Hippocampal formation (tissue), 2 donors: ENCODE measurements at places on chromosomes 3 and 15.

- no peak for DNase-seq
Observed at GRCh38 chr3:88678747-88679146, 428.7 kb upstream of the EPHA3 start.

DNA sequence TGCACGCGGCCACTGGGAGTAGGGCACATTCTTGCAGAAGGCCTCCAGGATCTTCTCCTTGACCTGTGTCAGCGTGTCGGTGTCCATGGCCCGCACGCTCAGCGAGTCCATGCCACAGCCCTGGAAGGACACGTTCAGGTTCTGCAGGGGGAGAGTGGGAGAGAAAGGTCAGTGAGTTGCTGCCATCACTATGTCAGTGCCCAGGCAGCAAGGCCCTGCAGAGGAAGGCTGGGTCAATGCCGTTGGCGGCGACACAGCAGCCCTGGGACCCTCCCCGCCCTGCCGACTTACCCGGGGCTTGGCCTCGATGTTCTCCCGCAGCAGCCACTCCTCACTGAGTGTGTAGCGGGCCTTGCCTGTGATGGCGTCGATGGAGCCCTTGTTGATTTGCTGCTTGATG lies 19.8 kb downstream of the H1-8 start:
- no peak for DNase-seq

DNA sequence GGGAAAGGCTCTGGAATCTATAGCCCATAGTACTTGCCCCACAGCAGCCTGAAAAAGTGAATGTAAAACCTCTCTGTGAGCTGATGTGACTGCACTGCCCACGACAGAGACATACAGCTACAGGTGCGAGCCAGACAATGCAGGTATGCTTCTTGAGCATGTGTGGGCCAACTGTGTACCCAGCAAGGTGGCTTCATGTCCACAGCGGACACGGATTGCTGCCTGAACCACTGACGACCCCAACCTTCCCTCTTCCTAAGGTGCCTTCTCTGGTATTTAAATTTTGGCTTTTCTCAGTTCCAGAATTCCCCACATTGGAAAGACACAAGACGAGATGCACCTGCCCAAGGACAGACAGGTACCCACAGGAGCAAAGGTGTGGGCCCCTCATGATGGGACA lies 65.8 kb downstream of the SCN5A start:
- no peak for DNase-seq

GRCh38 chr15:58626378-58626777 lies 123.1 kb downstream of the ADAM10 start:
- DNase-seq, result no peak

- no peak for DNase-seq
Observed at GRCh38 chr3:50430191-50430590, 70.9 kb upstream of the TMEM115 start.

DNA sequence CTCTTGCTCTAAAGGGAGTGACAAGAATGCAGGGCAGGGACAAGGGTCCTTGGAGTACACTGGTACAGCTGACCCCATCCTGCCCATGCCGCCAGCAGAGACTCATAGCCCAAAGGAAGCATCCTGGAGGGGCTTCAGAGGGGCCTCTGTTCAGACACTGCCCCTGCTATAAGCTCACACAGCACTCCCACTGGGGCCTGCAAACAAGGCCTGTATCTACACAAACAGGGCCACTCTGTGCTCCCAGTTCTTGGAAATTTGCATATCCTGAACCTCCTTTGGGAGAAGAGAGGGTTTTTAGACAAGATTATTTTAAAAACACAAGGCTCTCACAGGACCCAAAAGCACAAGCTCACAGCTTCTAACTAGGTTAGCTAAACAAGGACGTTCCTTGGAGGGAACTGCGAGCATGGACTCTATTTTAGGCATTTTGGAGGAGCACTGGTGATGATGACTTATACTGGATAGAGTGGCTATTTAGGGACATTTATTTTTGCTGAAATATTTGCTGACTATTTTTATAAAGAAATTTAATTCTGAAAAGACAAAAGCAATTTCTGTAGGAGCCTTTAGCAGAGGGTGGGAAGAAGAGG lies 16.4 kb upstream of the ANKRD34C start:
- no peak for DNase-seq

DNA sequence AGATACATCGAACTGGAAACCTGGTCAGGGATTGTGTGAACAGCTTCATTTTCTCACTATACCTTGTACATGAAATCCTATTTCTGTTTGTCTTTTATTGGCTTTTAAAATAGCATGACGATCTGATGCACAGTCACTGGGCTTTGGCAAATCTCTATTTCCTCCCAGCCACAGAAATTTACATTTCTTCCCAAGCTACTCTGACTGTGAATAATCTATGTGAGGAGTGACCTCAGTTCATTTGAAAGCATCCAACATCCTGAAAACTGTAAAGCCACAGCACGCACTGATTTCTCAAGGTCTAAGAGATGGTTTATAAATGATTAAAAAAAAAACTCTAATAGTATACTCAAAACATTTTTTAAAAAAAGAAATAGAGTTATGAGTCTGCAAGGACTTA lies 450.3 kb downstream of the IL5RA start:
- DNase-seq, result no peak

DNA sequence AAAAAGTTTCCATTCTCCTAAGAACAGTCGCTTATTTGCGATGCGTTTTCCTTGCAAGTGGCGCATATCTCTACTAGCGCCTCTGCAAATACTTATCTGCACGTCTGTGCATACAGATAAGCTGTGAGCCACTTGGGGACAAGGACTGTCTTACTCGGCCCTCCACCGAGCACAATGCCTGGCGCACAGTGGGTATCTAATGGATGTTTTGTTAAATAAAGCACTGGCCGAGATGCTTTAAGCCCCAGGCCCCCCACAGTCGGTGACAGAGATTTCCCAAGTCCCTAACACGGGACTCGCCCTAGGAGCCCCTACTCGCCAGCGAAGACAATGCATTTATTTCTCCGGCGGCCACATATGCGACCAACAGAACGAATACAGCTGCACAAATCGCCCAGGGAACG lies 503 bp downstream of the HLTF start:
- DNase-seq, result no peak

GRCh38 chr3:195821403-195822130 lies 9.8 kb upstream of the MUC4 start:
- DNase-seq, result no peak

DNA sequence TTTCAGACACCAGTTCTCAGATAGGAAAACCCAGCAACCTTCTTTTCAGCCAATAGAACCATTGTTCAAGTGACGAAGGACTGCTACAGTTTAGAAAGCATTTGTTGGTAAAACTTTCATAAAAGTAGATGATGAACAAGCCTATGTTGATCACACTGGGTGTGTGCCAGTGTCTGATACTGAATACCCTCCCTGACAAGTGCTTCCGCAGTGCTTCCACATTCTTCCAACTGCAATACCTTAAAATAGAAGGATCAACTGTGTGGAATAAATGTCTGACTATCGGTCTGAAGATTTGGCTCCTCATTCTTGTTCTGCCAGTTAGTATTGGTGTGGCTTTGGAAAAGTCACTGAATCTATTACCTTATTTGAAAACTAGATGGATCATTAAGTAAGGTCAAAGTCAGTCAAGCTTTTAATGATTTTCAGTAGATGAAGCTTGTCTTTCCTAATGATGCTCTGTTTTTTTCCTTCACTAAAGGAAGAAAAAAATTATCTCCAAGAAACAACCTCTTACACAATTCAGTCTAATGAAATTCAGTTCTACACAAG lies 479.4 kb upstream of the CBLB start:
- no peak for DNase-seq

- DNase-seq, result no peak
Observed at GRCh38 chr3:119469418-119470189, 841 bp downstream of the POGLUT1 start.

DNA sequence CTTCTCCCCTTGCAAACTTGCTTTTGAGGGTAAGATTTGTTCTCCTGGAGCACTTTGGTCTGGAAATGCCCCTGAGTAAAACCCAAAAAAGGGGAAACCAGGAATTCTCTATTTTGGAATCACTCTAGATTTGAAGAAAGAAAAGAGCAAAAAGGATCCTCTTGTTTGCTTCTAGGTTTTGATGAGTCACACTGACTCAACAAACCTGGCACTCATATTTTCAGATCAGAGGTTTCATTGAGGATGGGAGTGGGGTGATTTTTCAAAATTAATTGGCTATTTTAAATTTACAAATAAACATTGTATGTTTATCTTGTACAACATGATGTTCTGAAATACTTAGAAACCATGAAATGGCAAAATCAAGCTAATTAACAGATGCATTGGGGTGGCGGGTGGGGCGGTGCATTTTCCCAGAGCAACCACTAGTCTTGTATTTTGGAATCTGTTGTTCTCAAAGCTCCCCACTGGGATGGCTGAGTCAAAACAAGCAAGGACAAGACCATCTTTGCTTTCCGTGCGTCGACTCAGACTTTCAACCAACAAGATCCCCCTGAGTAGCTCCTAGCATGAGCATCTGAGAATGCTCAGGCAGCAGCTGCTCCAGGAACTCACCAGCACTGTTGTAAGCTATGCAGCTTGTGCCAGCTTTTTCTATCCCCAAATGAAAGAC lies 451.4 kb downstream of the WDR72 start:
- DNase-seq, result no peak

GRCh38 chr3:5756443-5756842 lies 568.9 kb downstream of the EDEM1 start:
- no peak for DNase-seq

DNA sequence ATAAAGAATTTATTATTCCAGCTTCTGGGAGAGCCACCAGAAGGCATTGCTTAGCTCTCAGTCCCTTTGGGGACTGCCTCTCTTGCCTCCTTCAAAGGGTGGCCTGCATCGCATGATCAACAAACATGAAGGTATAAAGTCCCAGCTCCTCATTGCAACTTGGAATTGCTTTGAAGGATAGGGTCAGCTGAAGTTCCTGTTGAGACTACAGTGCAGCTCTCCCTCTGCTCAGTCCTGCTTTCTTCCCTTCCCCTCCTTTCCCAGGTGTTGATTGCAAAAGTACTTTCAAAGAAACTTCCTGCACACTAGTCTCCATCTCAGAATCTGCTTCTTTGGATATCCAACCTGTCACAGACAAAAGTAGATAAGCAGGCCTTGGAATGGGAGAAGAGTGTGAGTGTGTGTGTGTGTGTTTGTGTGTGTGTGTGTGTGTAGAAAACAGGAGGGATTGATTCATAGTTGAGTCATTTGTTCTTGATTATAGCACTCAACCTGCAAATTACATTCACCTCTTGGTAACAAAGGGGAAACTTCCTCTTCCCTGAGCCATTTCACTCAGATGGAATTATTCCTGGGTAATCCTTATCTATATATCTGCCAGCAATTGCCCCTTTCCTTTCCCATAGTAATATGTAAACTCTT lies 13.7 kb downstream of the CCR8 start:
- no peak for DNase-seq

DNA sequence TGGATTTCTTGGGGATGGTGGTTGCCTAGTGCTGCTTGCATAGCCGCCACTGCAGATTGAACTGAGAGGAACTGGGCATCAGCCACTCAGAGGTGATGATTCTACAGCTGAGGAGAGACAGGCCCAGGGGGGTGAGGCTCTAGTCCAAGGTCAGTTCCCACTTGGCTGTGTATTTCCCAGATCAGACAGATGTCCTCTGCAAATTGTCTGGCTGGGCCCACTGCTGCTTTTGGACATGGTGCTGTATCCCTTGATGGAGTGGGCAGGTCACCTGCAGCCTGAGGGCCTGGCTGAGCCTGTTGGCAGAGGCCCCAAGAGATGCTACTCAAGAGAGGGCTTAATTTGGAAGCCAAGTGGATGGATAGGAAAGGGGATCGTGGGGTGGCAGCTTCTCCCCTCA lies 124.5 kb upstream of the CTDSPL start:
- no peak for DNase-seq

DNA sequence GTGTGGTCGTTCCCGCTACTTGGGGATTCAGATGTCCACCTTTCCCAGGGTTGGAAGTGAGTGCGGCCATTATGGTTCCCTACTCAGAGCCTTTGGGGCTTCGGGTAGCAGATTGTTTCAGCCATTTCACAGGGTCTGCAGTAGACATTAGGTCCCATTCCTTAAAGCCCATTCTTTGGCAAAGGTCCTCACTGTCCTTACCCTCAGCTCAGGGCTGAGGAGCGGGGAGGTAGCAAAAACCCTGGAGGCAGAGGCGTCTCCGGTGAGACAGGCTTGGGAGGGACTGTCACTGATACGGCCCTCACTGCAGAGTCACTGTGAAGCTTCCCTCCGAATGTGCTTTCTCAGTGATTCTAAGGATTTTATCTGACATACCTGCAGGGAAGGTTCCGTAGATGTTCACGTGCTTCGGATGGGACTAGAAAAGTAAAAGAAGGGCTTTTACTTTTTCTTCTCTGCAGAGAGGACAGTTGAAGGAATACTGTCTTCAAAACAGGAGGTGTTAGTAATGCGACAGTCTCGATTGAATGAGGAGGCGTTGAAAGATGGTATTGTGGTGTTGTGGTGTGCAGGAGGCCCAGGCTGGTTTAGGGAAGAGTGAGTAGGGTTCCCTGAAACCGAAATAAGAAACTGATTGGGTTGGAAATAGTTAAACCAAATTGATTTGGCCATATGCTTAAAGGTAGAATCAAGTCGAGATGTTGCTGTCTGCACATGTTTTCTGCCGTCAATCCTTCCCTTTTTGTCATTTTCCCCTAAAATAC lies 630 bp downstream of the ATP6V1A start:
- DNase-seq, result peak; percentile 49

DNA sequence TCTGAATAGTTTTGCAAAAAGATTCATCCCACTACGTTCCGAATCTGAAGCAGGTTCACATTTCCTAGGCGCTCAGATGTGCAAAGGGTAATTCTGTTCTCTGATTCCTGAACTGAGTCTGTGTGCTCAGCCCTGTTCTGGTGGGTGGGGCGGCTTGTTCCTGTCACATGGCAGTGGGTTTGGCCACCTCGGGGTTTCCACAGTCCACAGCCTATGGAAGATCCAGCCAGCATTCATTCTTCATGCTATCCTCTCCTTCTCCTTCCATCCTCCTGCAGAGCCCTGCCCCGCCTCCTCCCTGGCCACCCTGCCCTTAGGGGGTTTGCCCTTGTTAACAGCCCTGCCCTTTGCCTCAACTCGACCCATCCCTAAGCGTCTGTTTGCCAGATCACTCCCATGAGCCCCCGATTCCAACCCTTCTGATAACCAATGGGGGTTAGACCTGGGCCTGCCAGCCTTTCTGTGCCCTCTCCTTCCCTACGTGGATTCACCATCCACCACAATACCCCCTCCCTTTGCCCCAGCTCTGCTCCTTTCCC lies 31.0 kb downstream of the PRR20G start:
- no peak for DNase-seq

GRCh38 chr3:157420606-157421130 lies 16.0 kb upstream of the PTX3 start:
- no peak for DNase-seq

DNA sequence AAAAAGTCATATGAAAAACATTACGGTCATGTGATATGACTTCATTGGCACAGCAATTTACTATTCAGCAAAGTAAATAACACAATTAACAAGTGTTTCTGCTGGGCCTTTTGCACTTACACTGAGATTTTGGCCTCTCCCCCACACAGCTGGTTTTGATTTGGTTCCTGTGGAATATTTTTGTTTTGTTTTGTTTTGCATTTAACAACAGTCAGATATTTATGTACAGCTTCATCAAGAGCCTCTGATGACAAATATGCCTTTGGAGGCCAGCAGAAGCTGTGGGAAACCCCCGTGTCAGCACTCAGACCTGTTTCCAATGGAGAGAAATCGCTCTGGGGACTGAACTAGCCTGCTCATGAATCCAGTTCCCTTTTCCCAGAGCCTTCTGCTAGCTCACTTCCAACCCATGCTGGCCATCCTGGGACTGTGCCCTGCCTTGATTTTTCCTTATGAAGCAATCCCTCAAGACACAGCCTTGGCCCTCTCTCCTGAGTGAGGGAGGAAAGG lies 161.9 kb downstream of the ATG7 start:
- peak; percentile 76 for DNase-seq
